ENCODE measurements at places on chromosomes 1 and 21.

DNA sequence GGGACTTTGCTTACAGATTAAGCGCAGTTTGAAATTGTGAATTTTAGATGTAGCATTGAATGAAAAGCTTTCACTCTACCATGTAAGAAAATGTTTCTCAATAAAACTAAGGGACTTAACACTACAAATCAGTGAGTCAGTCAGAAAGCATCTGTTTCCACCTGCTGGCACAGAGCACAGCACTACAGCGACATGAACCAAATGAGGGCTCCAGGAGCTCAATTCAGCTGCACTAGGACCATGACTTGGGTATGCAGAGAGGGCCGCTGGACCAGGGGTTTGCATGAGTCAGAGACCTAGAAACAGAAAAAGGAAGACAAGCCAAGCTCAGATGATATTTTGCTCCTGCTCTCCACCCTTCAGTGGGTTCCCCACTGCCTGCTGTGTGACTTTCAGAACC is 5.2 kb downstream of the SUSD4 start:
- peak; percentile 11 for DNase-seq

DNA sequence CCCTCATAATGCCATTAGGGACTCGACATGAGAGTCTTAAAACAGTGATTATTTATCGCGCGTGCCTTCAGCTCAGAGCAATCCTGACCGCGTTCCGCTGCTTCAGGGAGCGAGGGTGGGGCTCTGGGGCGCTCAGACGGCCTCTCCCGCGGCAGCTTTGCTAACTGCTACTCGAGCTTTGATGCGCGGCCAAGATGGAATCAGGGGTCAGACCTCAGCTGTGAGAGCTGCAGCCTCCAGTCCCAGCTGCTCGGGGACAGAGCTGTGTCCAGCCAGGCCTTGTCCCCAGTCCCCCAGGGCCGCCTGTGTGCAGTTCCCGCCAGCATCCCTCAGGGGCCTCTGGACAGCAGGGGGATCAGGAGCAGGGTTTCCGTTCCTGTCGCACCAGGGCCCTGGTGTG is 104.6 kb upstream of the TTC34 start:
- DNase-seq: no peak

DNA sequence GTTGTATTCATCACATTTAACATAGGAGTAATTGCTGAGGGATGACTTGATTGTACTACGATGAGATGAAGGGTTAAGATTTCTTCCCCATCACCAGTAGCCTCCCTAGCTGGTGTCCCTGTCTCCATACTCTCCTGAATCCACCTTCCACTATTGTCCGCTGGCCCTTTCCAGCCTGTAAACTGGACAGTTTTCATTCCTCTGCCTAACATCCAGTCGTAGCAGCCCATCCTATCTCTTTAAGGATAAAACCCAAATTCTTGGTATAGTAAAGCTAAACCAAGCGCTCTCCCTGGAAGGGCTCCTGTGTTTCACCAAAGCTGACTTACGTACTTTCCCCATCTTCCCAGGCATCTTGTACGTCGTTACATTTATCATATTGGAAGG is 670 bp downstream of the COX20 start:
- DNase-seq: peak; percentile 51

DNA sequence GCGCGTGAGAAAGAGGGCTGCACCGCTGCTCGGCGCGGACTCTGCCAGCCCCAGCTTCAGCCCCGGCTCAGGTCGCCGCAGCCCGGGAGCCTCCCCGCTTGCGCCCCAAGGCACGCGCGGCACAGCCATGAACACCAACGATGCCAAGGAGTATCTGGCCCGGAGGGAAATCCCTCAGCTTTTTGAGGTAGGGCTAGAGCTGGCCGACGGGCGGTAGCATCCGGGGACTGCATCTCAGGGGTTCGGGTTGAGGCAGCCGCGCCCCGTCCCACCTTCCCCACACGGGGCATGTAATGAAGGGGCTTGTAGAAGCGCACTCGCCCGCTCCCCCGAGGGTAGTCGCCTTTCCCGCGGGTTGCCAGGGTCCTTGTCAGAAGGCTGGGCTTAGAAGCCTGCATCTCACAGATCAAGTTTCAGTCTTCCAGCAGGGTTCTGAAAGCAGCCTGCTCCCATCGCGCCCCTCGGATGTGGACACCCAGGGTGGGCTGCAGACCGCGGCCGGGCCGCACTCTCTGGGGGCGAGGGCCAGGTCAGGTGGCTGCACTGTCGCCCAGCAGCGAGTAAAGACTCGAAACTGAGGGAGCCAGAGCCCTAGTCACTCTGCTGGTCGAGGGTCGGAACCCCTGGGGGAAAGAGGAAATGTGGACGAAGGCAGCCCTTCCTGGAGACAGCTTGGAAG is 507 bp downstream of the AK5 start:
- DNase-seq: peak; percentile 33

GRCh38 chr1:119251751-119252150 is 111.3 kb upstream of the WARS2 start:
- DNase-seq: no peak

DNA sequence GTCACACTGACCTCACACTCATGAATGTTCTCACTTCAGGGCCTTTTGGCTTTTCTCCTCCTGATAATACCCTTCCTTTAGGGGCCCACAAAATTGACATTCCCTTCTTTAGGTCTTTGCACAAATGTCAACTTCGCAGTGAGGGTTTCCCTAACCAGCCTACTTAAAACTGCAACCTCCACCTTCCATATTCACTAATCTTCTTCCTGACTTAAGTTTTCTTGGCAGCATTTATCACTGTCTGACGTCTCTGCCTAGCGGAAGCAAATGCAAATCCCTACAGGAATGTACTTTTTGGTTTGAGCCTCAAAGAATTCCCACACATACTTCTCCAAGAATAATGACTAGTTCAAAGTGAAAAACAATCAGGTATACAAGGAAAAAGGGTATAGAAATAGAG is 32.8 kb downstream of the INTS7 start:
- DNase-seq: no peak

DNA sequence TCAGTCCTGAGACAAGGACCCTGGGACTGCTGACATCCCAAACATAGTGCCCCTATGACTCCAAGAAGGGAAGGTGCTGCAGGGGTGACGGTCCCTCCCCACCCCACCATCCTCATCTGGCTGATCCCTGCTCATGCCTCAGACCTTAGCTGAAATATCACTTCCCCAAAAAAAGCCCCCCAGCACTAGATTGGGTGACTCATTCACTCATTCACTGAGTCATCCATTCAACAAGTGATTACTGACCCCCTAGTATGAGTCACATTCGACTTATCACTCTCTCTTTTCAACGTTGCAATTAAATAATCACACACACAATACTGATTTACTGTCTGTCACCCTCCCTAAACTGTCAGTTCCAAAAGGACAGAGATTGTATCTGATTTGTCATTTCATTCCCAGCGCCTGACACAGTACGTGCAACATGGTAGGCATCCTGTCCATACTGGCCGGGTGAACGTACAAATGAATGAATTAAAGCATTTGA is 48.6 kb downstream of the HIVEP3 start:
- no peak for DNase-seq

DNA sequence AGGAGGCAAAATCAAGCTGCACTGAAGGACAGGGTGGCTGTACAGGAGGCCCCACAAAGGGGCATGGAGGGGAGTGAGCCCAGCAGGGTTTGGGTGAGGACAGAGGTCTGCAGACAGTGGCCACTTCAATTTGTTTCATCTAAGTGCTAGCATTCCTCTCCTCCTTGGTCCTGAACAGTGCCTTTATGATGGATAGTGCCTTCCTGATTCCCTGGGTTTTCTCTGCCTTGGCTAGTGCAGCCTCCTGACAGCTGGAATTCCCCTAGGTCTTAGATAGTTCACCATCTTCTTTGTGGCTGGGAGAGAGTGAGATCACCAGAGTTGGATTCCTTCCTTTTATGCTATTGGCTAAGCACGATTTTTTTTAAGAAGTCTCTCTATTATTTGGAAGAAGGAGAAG is 3.8 kb upstream of the HPCAL4 start:
- no peak for DNase-seq

DNA sequence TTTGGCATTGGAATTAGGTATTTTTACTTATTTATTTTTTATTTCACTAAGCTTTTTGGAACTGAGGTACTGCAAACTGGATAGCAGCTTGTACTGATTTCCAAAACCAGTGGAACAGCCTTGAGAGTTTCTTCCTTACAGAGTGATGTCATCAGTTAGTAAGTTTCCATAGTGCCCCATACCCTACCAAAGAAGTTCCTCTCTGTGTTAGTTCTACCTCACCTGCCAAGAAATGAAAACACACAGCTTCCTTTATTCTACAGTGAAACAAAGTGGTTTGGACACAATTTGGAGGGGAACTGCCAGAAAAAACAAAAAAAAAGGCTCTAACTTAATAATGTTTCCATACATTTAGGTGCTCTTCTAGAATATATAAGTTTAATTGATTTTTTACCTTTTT is 430.9 kb upstream of the ADGRL2 start:
- DNase-seq: no peak

GRCh38 chr1:173234899-173235298 is 27.8 kb upstream of the TNFSF4 start:
- DNase-seq: no peak

DNA sequence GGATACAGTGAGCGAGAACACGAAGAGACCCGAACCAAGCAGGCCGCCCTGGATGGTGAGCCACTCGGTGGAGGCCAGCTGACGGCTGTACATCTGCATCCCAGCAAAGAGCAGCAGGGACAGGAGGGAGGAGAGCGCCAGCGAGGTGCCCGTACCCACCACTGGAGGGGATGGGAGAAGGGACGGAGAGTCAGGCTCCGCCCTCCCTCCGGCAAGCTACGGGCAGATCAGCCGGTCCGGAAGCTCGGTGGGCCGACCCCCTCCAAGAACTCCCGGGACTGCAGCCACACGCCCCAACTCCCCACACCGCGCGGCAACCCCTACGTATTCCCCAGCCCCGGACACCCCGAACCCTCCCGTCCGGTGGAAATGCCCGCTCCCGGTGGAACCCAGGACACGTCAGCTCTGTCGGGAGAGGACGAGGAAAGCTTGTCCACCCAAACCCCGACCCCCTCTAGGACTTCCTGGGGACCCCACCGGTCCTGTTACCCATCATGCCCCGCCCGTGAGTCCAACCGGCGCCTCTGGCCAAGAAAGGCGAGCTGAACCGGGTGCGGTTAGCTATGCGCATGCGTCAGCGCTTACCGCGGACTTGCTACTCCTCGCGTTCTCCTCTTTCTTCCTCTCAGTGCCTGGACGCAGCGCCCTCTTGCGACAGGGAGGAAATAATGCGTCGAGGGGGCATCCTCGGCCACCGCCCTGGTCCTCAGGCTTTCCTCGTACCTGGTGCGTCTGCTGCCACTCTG is at the start of gene KRTCAP2:
TSS of gene KRTCAP2 (minus strand) at position 573 of the 746 bp plus-strand sequence. CDS start at position 493, 80 bp downstream.
- DNase-seq: peak; percentile 97

- peak; percentile 53 for DNase-seq
These were observed 997 bp downstream of the IFNAR2 start for GRCh38 chr21:33230545-33231324.

- no peak for DNase-seq
These were observed 80.8 kb upstream of the SLC2A1 start for GRCh38 chr1:43039228-43040055.

DNA sequence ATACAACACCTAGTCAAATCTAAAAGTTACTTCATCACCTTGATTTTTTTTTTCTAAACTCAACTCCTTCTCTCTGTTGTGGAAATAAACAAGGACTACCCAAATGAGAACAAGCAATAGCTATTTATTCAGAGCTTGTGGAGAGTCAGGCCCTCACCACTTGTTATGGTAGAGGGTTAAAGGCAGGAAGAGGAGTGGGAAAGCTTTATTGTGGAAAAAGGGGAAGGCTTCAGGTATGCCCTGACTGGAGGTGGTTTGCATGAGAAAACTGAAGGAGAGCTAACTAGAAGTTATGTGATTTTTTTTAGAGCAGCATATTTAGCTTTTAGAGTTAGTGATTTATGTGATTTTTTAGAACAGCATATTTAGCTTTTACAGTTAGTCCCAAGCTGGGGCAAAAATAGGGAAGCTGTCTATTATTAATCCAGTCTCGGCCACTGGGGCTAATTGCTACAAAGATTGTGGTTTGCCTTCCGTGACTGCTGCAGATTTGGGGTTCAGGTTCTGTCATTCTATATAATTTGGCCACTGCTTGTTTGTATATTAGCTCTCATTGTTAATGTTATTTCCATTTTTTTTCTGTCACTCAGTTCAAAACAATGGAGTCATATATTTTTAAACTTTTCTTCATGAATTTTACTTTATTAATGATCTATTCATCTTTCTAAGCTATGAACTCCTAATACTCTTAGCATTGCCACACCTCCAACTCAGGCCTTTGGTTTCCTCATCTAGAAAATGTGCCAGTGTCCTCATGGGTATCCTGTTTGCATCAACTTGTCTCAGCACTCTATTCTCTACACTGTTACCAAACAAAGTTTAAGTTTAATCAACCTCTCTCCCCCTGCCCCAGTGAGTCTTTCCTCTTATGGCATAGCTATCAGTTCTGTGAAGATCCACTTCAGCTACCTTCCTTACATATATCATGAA is 713.0 kb downstream of the BRINP3 start:
- DNase-seq: no peak

DNA sequence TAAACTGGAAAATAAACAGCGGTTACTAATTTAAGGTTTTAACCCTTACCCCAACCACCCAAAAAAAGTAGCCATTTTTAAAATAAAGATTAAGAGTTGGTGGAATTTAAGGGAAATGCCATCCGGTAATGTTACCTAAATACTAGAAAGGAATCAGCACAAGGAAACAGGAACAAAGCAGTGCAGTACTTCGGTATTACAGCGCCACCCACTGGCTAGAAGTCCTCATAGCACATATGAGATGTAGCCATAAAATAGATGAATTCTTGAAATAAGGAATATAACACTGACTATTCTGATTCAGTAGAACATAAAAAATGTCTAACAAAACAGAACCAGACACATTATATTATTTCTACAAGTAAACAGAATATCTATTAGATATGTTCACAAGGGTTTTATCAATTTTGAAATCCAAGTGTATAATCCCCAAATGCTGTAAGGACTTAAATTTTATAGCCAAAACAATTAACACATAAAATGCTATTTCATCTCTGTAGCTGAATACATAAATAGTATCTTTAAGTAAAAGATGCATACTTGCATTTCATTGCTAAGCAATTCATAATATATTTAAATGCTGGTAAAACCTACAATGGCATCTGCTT is 58.8 kb downstream of the FRRS1 start:
- DNase-seq: peak; percentile 62

- no peak for DNase-seq
These were observed 31.9 kb downstream of the PEX14 start for GRCh38 chr1:10506677-10507047.

GRCh38 chr1:19844731-19845495 is 29.8 kb upstream of the RNF186 start:
- DNase-seq: no peak

- no peak for DNase-seq
These were observed 205.0 kb downstream of the KCTD3 start for GRCh38 chr1:215772151-215772550.

- peak; percentile 60 for DNase-seq
These were observed 13.1 kb upstream of the UBR4 start for GRCh38 chr1:19222979-19223824.

- DNase-seq: no peak
These were observed 28.5 kb downstream of the CR1L start for GRCh38 chr1:207673399-207673798.

DNA sequence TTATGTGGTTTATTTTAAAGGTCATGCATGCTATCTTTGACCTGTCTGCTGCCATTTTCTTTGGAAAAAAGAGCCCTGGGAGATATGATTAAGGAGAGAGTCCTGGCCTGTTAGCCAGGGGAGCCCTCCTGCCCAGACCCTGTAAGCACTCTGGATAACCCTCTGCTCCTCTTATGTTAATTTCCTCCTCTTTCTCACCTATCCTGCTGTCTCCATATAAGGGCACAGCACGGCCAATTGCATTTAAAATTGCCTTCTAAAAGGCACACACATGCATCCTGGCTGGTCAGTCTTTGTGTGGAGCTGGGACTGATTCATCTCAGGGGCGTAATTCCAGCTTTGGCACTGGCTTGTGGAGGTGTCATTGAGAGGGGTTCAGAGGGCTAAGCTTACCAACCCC is 158.9 kb downstream of the ST6GALNAC5 start:
- no peak for DNase-seq

Measured in ACHN (cell line).